ENCODE measurements at places on chromosomes 2 and 18.

- no peak for ATAC-seq
These were observed 79.2 kb downstream of the SETBP1 start for GRCh38 chr18:44759925-44760342.

- ATAC-seq, result no peak
These were observed 22.2 kb upstream of the CIDEA start for GRCh38 chr18:12231986-12232385.

- ATAC-seq, result no peak
These were observed 15.0 kb upstream of the CPS1 start for GRCh38 chr2:210541290-210541902.

DNA sequence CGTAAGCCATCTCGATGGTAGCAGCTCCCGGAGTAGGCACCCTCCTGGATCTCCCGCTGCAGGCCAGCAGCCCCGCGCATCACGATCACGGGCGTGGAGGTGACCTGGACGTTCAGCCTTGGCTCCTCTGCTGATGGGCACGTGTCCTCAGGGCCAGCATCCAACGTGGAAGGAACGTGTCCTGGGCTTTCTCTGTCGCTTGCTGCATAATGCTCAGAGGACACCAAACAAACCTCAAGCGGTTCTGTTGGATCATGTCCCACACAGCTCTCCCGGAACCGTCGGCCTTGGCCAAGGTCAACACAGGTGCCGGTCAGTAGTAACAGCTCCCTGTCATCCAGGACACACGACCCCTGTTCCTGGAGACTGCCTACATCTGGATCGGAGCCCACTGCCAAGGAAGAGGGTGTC is 23.1 kb downstream of the PASK start:
- ATAC-seq, result no peak

DNA sequence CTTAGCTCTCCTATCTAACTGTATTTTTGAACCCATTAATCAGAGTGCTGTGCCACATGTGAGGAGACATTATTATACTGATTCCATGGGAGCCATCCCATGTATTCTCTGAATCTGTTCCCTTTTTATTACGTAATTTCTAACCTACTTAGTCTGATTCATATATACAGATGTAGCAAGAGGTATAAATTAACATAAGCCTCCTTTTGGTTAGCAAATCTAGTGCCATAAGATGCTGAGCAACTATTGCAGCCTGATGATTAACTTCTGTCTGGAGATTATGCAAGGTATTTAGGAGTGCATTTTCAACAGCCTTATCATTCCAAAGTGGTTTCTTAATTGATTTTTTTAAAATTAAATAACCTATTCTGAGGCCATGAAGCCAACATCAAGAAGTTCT is 114.1 kb upstream of the MSH2 start:
- no peak for ATAC-seq

DNA sequence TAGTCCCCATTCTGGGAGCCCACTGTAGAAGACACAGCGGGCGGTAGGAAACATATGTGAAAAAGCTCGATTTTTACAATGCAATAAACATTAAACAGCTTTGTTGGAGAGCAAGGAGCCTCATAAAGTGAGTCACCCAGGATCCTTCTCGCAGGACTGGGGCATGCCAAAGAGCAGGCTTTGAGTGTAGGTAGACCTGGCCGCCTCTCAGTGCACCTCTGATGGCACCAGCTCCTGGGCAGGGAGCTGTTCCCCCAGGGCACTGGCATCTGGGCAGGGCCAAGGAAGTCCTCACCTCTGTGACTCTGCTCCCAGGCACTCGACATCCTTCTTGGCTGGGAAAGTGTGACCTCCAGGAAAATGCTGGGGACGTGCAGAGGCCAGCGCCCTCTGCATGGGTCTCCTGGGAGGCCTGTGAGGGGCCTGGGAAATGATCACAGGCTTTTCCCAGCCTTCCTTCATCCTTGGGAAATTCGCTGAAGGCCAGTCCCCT is 94.2 kb downstream of the POLR1A start:
- ATAC-seq, result no peak

DNA sequence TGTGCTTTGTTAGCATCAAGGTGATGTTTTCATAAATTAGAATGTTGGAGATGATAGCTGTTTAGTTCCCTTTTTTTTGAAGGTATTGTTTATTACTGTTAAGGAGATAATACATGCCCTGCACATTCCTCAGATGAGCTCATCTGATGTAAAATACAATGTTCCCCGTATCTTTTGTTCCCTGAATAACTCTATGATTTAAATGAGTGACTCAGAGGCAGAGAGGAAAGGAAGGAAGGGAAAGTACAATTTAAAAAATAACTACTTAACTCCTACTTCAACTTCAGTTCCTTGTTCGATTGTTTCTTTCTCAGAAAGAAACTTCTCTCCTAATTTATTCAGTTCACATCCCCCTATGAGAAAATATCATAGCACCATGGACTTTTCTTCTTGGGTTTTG is 208.7 kb downstream of the KCNE4 start:
- ATAC-seq, result no peak

DNA sequence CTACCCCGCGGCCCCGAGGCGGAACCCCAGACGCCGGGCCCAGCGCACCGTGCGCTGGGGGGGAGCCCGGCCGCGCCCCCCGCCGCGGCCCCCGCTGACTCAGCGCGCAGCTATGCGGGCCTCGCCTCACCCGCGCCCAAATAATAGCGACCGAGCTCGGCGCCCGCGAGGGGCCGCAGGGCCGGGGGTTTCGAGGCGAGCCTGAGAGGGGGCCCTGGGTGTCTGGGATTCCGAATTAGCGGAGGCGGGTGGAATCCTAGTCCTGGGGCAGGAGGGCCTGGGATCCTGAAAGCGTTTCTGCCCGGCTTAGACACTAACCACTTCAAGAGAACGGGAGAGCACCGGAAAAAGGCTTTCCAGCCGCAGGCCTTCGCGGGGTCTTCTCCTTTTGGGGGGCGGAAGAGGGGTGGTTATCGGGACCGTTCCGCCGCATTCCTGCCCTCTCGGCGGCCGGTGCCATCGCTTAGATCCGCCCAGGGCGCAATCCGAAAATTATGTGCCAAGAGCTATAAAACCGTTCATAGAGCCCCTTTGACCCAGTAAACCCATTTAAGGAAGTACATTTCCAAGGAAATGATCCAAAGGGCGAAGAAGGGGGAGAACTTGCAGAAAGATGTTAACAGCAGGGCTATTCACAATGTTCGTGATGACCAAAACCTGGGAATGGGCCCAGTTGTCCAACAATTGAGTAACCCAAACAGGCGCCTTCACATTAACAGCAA is 681 bp upstream of the ROCK2 start:
- peak; percentile 48 for ATAC-seq

DNA sequence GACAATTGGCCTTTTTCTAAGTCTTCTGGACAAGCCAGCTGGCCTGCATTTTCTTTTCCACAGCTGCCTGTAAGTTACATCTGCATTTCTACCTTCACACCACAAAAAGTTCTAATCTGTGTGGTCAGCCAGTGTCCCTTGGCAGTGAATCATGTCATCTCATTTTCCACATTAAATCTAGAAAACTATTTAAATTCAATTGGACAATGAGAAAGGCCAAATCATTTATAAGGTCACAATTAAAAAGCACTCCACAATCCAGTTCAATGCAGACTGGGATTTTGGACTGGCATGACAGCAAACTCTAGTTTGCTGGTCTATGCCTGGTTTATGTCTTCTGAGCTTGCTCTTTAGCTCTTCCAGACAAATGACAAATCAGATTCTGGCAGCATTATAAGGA is 494.2 kb upstream of the SPHKAP start:
- ATAC-seq, result no peak

- ATAC-seq, result no peak
These were observed 3.2 kb downstream of the CABLES1 start for GRCh38 chr18:23138471-23138870.

- no peak for ATAC-seq
These were observed 28.1 kb upstream of the ACTR3 start for GRCh38 chr2:113861740-113862139.

DNA sequence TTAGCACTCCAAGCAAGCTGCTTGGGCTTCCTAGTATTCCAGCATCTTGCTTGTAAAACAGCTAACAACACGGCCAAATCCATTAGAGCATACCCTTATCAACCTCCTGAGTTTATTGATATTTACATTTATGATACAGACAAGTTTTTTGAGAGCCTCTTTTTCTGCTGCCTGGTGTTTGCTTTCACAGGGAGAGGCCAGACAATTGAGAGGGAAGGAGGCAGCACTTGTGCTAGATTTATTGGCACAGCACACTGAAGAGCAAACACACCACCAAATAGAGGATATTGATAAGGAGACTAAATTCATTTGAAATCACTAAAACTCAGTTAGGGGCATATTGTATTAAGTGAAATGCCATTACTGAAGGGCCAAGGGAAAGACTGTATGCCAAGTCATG is 1142.3 kb upstream of the FANCL start:
- ATAC-seq, result no peak

DNA sequence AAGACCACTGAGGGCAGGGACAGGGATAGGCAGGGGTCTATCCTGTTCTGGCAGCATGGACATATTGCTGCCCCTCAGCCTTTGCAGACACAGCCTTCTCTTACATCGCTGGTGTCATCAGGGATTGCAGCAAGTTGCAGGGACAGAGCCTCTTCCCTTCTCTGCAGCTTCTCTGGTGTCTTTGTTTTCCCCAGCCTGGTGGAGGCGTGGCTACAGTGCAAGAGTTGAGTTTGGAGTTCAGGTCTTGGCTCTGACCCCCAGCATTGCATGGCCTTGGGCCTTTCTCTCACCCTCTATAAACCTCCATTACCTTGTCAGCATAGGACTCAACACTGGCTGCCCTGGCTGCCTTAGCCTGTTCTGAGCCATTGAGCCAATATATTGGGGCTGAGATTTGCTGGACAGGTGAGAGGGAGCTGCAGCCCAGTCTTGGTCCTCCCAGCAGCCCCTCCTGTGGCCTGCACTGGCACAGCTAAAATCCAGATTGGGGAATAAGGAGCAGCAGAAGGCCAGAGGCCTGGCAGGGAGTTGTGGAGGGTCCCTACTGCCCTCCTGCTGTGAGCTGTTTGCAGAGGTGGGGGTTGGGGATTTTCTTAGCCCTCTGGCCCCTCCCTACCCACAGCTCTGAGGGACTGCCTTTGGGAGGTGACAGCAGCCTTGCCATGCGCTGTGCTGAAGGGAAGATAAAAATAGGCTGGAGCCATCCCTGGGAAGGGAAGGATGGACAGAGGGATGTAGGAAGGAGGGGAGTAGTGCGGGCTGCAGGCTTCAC is 22.8 kb downstream of the EHD3 start:
- ATAC-seq, result no peak

- ATAC-seq, result no peak
These were observed 247.6 kb downstream of the MEIS1 start for GRCh38 chr2:66682476-66682875.

DNA sequence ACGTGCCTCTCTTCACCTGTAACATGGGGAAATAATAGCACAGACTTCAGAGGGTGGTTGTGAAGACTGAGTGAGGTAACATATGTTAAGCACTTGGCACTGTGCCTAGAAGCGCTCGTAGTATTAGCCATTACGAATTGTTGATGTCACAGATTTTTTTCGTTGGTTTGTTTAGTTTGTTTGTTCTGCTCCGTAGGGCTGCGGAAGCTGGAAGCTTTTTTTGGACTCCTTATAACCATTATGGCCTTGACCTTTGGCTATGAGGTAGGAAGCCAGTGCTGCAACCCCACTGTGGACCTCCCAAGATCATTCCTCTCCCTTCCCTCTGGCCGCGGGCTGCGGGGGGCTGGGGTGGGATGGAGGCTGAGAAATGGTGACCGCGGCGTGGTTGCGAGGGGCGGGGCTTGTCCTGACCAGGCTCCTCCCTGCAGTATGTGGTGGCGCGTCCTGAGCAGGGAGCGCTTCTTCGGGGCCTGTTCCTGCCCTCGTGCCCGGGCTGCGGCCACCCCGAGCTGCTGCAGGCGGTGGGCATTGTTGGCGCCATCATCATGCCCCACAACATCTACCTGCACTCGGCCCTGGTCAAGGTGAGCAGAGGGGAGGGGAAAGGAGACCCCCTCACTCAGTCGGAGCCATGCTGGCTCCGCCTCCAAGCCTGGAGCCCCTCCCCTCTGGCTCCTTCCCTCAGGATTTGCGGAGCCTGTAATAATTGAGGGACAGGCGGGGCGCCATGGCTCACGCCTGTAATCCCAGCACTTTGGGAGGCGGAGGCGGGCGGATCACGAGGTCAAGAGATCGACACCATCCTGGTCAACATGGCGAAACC is 5.5 kb downstream of the SLC11A1 start:
- peak; percentile 44 for ATAC-seq

GRCh38 chr2:195472501-195473234 is 184.4 kb upstream of the SLC39A10 start:
- ATAC-seq, result no peak

- no peak for ATAC-seq
These were observed 540 bp downstream of the ATP9B start for GRCh38 chr18:79069717-79070151.

- ATAC-seq, result no peak
These were observed 67.1 kb downstream of the HAUS1 start for GRCh38 chr18:46171331-46171730.

GRCh38 chr2:46887028-46887885 is 28.3 kb downstream of the MCFD2 start:
- ATAC-seq, result no peak

- no peak for ATAC-seq
These were observed 368.5 kb downstream of the LRRTM1 start for GRCh38 chr2:79935771-79936657.

Measured in activated CD4-positive, CD25-positive, alpha-beta regulatory T cell treated with anti-CD3 and anti-CD28 coated beads, Interleukin-2, amount 50 U/mL, for 24 hours (primary cell).